Foreskin fibroblast (primary cell): ENCODE measurements at places on chromosomes 5 and 9.

DNA sequence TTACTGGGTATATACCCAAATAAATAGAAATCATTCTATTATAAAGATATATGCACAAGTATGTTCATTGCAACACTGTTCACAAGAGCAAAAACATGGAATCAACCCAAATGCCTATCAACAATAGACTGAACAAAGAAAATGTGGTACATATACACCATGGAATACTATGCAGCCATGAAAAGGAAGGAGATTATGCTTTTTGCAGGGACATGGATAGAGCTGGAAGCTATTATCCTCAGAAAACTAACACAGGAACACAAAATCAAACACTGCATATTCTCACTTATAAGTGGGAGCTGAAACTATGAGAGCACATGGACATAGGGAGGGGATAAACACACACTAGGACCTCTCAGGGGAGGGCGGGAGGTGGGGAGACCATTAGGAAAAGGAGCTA is 298.4 kb upstream of the CDH9 start:
- no peak for DNase-seq

GRCh38 chr5:34717426-34718327 is 61.5 kb downstream of the RAI14 start:
- DNase-seq: peak; percentile 97

DNA sequence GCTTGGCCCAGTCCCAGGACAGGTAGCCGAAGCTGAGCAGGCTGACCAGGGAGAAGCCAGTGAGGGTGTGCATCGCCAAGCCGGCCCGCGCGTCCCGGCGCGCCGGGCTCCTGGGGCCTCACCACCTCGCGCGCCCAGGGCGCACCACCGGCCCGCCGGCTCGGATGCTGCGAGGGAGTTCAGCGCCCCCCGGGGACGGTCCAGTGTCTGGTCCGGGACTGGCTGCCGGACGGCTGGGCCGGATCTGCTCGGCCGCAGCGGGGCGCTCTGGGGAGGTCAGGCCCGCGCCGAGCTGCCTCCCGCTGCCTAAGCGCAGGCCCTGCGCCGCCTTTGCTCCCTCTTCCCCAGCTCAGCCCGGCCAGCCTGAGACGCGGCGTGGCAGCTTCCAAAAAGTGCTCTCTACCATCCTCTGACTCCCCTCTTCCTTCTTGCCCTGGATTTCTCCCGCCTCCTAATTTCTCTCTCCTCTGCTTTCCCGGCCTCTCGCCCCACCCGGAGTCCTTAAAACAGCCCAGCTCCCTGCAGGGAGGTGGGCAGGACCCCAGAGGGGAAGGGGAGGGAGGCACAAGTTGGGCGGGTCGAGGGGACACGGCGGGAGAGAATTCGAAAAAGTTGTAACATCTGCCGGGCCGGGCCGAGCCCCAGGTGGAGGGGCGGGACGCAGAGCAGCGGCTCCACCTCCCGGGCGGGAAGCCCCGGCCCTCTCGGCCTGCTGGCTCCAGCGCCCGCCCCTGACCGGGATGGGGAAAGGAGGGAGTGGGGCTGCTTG is at the start of gene ARSI:
Gene ARSI (minus strand): TSS at position 605 of the 769 bp plus-strand sequence. CDS start 532 bp downstream, at position 73.
- no peak for DNase-seq

- peak; percentile 87 for DNase-seq
Observed at GRCh38 chr5:129670957-129671500, 76.9 kb upstream of the MINAR2 start.

DNA sequence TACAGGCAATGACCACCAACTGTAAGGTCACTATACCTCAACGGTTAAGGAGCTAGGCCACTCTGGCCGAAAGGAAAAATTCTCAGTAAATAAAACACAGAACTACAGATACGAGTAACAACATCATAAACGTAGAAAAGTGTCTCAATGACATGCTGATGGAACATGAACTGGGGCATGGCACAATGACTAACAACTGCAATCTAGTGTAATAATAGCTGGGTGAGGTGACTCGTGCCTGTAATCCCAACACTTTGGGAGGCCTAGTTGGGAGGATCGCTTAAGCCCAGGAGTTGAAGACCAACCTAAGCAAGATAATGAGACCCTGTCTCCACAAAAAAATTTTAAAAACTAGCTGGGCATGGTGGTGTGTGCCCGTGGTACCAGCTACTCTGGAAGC is 9.8 kb upstream of the RAPGEF6 start:
- no peak for DNase-seq

GRCh38 chr5:136155761-136156160 is 23.1 kb downstream of the SMAD5 start:
- DNase-seq: peak; percentile 26

- no peak for DNase-seq
Observed at GRCh38 chr5:14699807-14700400, 35.4 kb downstream of the OTULIN start.

- DNase-seq: no peak
Observed at GRCh38 chr5:50583621-50584020, 82.8 kb upstream of the PARP8 start.
